GM10248 (cell line): ENCODE measurements at places on chromosomes 2 and 18.

DNA sequence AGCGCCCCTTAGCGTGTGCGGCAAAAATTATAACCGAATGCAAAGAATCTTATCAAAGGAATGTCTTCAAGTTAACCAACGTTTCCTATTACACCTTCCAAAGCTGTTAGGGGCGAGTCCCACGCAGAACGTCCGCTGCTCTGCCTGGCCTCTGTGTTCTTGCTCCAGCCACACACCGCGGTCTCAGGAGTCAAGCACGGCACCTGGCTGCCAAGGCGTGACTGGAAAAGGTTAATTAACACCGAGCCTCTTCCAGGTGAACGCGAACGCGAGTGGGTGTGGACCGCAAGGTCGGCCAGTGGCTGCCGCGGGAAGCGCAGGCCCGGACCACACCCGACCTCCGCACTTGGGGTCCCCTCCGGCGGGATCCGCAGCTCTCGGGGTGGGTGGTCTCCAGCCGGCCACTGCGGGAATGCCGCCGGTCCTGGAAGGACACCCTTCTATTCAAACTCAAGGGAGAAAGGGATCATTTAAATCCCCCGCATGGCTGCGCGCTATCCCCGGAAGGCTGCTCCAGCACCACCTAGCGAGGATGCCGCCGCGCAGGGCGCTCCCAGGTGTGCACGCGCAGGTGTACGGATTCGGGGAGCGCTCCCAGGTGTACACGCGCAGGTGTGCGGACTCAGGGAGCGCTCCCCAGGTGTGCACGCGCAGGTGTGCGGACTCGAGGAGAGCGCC, 830 bp downstream of the CYB5A start:
- peak; percentile 21 for DNase-seq

GRCh38 chr18:57791911-57792310, 11.2 kb downstream of the ATP8B1 start:
- no peak for DNase-seq

GRCh38 chr2:39800752-39801151, 21.7 kb upstream of the THUMPD2 start:
- DNase-seq = no peak

DNA sequence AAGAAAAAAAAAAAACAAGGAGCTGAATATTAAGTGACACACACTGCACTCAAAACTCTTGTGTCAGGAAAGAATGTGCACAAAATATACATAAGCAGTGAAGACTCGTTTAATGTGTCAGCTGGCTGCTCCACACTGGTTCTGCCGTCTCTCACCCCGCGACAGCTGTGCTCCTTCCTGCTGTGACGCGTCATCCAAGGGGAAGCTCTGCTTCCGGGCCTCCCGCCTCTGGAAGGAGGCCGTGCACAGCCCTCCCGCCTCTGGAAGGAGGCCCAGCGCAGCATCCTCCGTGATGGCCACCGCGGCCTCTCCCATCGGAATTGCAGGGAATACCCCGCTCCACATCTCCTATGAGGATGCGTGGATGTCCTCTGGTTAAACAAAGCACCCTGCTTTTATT, 151.0 kb downstream of the HDAC4 start:
- no peak for DNase-seq

- no peak for DNase-seq
Observed at GRCh38 chr18:60038731-60039130, 138.9 kb downstream of the PMAIP1 start.

DNA sequence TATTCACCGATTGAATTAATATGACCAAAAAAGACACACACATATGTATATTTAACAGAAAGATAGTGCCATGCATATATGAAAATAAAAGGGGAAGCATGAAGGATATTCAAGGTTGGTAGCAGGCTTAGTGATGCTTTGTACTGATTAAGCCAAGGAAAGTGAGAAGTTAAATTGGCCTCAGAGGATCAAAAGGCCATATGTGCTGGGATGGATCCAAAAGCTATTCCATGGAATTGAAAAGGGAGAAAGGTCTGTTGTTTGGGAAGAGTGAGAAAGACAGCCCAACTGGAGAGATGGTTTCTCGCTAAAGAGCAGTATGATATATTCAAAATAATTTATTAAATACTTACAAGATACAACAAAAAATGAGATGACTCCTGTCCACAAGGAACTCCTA, 65.9 kb downstream of the INSIG2 start:
- no peak for DNase-seq

GRCh38 chr2:118197011-118197675, 108.9 kb downstream of the INSIG2 start:
- DNase-seq = no peak

DNA sequence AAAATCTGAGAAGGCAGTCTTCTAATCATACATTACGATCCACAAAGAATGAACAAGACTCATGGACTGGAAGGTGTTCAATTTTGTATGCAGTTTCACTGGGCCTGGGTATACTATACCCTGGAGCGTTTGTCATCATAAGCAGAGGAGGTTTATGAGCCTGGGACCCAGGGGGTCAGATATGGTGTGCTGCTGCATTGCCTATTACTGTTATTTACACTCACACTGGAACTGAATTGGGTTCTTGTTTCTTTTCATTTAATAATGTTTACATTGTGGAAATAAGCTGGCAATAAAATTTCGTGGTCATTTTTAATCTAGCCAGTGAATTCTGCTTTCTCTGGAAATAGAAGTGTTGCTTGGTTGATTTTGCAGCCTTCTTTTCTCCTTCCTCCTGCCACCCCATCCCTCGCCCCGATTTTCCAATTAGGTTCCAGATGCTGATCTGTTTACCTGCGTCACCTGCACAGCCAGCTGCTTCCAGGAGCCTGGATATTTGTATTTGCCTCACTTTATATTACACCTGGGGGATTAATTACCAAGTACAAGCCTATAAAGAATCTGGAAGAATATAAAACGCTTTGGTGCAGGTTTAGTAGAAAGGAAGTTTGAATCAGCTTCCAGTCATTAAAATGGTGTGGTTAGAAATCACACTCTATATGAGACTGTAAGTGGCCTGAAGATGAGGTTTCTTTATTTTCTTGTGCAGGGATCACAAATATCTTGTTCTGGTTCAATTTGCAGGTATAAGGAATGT, 234.4 kb downstream of the SOCS6 start:
- no peak for DNase-seq

DNA sequence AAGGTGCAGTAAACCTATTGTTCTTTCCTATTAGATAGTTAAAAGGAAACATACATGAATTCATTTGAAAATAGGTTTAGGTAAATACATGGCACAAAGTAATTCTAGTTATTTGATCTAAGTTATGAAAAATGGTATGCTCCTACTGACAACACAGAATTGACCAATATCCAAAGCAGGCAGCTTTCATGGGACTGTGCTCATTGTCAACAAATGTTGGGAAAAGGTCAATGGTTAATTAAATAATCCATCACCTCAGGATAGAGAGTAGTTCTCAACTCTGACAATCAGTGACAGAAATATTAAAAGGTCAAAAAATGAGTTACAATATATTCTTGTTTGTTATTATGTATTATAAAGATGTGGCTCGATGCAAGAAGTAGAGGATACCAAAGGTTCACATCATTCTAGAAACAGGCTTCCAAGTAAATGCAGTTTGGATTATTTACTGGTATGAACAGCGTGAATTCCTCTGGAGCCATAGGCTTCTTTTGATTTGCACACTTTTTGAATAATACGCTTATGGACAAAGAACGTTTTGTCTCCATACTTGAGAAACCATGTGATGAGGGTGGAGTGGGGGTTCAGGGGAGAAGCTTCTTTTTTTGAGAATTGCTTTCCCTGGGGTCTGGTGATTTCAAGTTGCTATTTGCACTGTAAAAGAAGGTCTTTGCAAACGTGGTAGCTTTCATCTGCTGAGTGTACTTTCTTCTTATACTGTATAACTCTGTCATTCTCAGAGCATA, 422.0 kb upstream of the ZEB2 start:
- no peak for DNase-seq

DNA sequence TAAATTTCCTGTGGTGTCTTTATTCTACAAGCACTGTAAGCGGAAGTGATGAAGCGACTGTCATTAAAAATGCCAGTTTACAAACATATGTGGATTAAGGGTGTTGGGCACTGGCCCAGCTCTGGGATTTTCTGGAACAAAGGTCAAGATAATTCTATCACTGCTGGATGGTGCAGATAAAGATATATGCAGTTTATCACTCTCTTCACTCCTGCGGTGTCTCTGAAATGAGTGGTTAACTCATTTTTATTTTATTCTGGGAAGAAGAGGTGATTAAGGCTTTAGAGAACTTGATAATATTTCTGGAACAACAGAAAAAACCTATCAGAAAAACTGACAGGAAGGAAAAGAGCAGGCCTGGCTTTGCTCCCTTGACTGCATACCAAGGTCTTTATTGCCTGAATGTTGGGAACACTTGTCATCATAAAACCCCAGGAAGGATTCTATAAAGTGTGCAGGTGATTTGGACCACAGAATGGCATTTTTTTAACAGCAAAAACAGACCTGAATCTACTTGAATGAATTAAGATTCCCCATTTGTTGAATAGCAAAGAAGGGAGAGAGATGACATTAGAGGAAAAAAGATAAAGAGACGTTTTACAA, 32.4 kb downstream of the ABCB11 start:
- no peak for DNase-seq

DNA sequence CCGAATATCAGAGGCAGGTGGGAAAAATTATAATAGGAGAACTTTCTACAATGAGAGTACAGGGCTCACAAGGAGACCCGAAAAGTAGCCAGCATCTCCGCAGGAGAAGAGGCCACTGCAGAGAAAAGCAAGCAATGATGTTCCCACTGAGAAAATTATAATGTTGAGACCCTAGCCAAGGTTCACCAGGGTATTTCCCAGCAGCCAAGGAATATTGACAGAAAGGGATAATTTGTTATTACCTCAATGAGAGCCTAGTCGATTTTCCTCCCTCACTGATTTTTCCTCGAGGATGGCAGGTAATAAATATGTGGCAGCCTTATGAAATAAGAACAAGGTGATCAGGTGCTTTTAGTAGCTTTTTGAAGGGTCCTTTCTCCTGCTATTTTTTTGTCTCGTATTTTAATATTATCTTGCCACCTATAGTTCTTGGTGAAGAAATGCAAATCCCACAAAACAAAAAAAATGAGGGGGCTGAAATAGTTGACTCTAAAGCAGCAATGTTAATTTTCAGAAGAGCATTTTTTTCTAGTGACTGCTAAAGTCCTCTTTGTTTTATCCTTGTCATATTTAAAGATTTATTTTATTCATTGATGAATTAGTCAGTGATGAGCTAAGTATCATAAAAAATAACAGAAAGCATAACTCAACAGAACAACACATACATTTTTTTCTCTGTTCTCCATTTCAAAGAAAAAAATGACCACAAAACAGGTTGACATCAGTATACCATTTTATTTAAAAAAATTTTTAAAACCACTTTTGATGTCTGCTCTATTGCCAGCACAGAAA, 215.4 kb downstream of the KCNE4 start:
- DNase-seq = no peak

GRCh38 chr2:61055557-61055956, 10.1 kb upstream of the SANBR start:
- DNase-seq = no peak

DNA sequence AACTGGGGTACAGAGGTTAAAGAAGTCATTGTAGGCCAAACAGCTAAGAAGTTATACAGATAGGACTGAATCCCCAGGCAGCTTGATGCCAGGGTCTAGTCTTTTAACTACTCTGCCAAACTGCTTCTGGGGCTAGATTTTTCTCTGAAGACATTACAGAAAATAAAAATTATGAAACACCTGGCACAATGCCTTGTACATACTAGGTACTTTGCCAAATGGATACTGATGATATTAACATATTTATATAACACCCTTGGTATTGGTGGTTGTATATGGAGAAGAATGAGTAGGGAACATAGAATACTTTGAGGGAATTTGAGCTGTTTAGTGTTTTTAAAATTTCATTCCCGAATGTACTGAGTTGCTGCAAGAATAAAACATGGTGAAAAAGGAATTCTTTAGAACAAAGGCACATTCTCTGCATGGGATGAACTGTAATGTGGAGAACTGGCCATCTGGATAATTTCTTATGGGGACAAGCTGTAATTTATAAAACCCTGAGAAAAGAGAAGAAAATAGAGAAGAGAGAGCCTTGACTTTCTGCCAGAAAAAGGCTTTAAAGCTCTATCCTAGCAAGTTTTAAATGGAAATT, 210.9 kb upstream of the TMEM200C start:
- DNase-seq = no peak

- no peak for DNase-seq
Observed at GRCh38 chr2:67867735-67868134, 195.1 kb downstream of the C1D start.

GRCh38 chr2:215107216-215108056, 31.0 kb downstream of the ABCA12 start:
- DNase-seq = no peak
